Bronchial epithelial cell (primary cell): ENCODE measurements at places on chromosomes 2 and 18.

GRCh38 chr2:43944915-43945314, 50.9 kb downstream of the LRPPRC start:
- no peak for DNase-seq

- no peak for DNase-seq
Measured at GRCh38 chr2:62467100-62467474, 38.9 kb downstream of the TMEM17 start.

GRCh38 chr18:74982946-74983635, 225.8 kb downstream of the PTGR3 start:
- no peak for DNase-seq

DNA sequence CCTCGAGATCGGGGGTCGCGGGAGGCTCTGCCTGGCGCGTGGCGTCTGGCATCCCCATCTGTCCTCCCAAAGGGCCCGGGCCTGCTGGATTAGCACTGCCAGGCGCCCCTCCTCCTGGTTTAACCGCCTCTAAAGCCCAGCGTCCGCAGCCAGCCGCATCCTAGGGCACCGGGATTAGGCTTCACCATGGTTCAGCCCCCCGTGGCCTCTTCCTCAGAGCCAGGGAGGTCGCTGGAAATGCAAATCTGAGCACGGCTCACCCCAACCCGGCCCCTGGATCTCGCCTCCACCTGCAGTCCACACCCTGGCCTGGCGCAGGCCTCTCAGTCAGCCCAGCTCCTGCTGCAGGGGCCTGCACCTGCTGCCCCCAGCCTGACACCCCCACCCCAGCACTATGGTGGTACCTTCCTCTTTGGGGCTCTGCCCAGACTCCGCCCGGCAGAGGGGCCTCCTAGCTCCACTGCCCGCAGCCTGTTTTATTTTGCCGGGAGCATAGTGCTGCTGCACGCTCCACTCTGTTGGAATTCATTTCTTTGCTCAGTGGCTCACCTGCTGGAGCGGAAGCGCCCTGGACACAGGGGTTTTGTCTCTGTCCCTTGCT, 13.2 kb downstream of the PRELID3A start:
- DNase-seq: no peak

DNA sequence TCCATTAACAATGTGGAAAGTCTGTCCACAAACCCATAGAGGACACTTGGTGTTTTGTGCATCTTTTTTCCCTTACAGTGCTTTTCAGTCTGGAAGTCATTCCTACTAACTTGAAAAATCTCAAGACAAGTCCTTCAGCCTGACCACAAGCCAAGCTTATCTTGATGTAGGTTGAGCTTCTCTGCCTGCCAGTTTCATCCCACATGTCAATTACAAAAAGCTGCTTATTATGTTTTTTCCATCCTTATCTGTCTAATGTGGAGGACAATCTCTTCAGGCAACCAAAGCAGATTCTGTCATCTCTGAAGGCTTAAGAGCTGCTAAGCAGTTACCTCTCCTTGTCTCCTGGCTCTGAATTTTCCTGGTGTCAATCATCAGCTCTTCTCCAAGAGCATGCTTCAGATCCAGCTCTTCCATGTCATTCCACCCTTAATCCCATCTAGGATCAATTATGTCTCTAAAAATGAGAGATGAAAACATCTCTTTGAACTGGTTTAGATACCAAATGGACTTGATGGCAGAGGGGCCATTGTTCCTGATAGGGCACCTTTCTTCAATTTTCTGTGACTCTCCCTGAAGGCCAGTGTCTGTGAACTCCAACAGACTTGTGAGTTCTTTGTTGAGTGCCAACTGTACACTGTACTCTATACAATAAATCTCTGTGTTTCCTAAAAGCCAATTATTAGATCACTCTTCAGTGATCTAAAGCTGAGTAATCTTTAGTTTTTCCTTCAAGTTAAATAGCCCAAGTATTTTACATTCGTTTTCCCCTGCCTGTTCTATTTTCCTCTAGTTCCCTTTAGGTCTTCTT, 208.6 kb downstream of the RBM43 start:
- no peak for DNase-seq

- DNase-seq: peak; percentile 53
Measured at GRCh38 chr18:42298759-42299675, 344.0 kb downstream of the PIK3C3 start.

DNA sequence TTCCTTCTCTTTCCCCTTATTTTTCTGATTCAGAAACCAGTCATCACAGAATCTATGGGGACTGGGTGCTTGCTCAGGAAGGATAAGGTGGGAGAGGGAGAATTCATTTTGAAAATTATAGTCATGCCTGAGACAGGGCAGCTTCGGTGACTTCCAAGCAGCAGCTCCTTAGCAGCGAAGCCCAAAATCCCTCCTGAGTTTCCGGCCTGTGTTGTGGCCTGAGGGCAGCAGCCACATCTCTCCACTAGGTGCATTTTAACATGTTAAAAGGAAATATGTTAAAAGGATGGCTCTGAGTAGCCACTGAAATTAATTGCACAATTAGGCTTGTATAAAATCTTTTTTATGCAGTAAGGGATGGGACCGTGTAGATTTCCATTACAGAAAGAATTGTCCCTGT, 207.0 kb upstream of the RAB12 start:
- no peak for DNase-seq

GRCh38 chr2:111194835-111195621, 74.3 kb downstream of the BCL2L11 start:
- DNase-seq: no peak

GRCh38 chr2:231482806-231483391, 18.6 kb upstream of the NCL start:
- DNase-seq: peak; percentile 29

DNA sequence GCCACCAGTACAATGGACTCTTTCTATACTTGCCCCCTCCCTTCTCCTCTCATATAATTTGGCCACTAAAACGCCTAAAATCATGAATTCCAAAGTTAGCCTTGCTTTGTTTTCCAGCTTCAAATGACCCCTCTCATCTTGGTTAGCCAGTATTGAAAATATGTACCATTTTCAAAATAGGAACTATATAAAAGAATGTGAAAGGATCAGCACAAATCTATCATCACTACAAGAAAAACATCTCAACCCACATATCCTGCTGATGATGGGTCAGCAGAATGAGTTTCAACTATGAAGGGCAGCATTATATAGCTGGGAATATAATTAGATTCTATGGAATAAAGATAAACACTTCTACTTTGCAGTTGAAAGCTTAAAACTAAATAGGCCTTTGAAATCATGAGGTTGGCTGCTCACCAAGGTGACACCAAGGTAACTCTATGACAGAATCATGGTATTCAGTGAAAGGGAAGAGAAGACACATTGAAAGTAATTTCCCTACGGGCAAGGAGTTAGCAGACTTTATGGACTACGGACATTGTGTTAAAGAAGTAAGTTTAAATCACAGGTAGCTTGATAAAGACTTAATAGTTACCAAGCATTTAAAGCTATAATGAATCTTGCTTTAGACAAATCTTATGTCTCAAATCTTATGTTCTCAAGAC, 873.0 kb downstream of the CPS1 start:
- no peak for DNase-seq

- DNase-seq: no peak
Measured at GRCh38 chr2:177149155-177149503, 63.5 kb upstream of the HNRNPA3 start.

- no peak for DNase-seq
Measured at GRCh38 chr2:75288760-75289159, 89.4 kb upstream of the TACR1 start.

DNA sequence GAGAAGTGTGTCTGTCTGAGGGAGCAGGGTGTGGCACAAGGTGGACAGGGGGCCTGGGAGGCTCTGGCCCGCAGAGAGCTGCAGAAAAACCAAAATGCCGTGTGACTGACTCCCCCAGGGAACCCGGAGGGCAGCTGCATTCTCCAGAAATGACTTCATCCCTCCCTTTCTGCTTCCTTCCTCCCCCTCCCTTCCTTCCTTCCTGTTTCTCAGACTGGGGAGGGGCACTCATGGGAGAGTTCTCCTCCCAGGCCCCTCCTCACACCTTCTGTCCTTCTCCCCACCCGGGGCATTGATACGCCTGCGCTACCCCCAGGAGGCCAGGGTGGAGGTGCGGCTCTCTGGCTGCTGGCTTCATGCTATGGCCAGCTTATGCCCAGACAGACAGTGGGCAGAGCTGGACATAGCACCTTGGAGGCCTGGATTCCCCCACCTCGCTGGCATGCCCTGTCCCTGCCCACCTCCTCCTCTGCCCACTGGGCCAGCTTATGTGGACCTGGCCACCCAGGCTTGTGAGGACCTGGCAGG, 8.2 kb upstream of the GPR17 start:
- peak; percentile 74 for DNase-seq

DNA sequence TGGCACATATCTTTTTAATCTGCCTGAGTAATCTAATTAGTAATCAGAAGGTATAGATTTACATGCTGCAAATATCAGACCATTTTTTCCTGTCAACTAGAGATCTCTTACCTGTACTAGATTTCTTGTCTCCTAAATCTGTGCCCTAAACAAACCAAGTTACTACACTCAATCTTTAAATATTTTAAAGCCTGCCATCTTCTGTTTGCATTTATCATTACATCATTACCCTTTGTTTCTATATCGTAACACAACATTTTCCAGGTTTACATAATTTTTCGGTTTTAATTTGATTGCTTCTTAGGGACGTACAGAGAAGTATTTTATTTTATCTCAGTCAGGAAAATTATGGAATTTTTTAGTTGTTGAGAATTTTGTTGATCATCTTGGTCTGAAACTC, 25.7 kb downstream of the PSMA8 start:
- DNase-seq: peak; percentile 15

DNA sequence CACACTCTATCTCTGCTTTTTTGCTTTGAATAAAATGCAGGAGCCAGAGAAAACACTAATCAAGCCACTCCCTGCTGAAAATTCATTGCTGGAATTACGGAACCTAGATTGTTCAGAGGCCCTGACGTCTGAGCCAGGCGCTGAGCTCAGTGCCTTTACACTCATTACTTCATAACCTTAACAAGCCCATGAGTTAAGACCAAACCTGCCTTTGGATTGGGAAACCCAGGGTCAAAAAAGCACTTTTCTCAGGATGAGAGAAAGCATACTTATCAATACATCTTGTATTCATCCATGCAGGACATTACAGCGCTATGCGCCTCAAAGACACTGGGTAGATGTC, 762 bp downstream of the INO80C start:
- peak; percentile 64 for DNase-seq

DNA sequence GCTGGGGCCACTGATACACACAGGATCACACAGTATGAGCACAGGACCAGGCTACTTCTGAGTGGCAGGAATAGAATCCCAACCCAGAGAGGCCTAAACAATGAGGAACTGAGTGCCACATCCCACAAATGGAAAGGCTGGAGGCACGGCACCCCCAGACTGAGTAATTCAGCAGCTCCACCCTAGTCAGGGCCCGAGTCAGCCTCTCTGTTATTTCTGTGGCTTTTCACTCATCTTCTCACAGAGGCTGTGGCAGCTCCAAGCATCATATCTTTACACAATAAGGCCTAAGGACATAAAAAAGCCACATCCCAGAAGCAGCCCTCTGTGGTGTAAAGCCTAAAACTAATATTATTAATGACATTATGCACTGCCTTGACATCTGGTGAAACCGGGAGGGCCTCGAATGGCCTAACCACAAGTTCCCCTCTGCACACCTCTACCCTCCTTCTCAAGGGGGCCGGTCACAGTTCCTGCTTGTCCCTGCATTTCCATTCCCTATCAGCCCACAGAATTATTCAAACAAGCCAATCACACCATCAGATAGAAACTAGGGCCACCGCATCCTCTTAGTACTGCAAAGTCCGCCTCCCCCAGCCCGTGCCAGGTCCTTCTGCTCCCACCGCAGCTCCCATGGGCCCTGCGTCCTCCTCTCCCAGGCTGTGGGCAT, 12.5 kb upstream of the MAL start:
- peak; percentile 10 for DNase-seq

GRCh38 chr2:39881494-39881893, 102.4 kb upstream of the THUMPD2 start:
- DNase-seq: peak; percentile 96

DNA sequence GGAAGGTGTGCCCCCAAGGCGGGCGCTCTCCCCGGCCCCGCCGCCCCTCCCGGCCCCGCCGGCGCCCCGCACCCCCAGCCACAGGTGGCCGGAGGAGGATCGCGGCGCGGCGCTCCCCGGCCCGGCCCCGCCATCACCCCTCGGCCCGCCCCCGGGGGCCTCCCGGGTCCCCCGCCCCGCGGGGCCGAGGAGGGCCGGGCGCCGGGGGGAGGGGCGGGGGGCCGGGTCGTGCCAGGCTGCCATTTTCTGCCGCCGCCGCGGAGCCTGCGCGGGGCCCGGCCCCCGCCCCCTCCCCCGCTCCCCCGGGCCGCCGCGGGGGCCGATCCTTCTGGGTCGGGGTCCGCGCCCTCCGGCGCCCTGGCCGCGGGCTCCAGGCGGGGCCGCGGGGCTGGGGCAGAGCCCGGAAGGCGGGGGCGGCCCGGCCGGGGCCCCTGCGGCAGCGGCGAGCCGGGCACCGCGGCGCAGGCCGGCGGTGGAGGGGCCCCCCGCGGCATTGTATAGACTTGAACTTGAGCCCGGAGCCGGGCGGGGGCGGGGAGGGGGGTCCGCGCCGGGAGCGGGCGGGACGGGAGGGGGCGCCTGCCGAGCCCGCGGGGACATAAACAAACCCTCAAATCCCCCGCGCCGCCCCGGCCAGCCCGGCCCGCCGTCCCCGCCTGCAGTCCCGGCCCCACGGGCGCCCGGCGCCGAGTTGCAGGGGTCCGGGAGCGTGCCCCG, 556 bp downstream of the DNMT3A start:
- no peak for DNase-seq

- DNase-seq: no peak
Measured at GRCh38 chr2:235054919-235055318, 103.1 kb downstream of the SH3BP4 start.

DNA sequence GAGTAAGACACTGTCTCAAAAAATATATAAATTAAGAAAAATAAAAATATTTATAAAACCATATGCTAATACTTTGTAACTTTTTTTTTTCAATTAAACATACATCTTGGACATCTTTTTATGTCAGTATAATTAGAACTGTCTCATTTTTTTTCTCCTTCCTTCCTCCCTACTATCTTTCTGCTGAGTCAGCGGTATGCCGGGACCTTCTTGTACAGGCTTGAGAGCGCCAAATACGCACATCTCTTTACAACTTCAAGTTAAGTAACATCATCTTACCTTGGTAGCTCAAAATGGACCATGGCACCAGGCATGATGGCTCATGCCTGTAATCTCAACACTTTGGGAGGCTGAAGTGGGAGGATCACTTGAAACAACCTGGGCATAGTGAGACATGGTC, 153.4 kb downstream of the FAM161A start:
- no peak for DNase-seq

- peak; percentile 61 for DNase-seq
Measured at GRCh38 chr2:86446060-86446459, 4.9 kb downstream of the KDM3A start.

GRCh38 chr2:217650716-217651360, 352.0 kb downstream of the TNS1 start:
- peak; percentile 62 for DNase-seq

GRCh38 chr2:27988718-27989117, 98.2 kb downstream of the BABAM2 start:
- DNase-seq: peak; percentile 24
